Brain microvascular endothelial cell (primary cell): ENCODE measurements at places on chromosomes 7 and 10.

DNA sequence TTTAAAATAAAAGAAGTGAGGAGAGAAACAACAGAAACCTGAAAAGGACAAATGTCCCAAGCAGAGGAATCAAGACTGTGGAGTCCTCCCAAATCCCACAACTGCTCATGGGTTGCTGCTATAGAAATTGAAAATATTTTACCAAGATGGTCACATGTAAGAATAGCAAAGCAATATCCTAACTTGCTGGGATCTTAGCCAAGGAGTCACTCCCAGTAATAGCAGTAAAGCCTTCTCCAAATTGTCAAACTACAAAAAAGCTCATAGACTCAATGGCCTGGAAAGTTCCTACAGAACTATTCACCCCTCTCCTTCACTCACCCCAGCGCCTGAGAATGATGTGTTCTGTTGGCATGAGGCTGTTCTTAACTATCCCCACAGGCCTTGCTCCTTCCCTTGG lies 186.5 kb downstream of the ELMO1 start:
- no peak for DNase-seq

- DNase-seq: no peak
Observed at GRCh38 chr10:21281765-21282484, 243.6 kb downstream of the SKIDA1 start.

GRCh38 chr7:127886248-127886647 lies 145.0 kb downstream of the LRRC4 start:
- DNase-seq: no peak

DNA sequence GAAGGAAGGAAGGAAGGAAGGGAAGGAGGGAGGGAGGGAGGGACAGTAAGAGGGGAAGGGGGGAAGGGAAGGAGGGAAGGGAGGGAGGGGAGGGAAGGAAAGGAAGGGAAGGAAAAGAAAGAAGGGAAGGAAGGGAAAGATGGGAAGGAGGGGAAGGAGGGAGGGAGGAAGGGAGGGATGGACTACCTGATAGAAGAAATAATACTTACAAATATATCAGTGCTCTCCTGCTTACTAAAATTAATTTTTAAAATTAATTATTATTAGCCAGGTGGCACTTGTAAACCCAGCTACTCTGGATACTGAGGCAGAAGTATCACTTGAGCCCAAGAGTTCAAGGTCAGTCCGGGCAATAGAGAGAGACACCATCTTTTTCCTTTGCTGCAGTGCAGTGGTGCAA lies 18.5 kb downstream of the ZC3HC1 start:
- no peak for DNase-seq

GRCh38 chr7:1920266-1920681 lies 250.2 kb downstream of the ELFN1 start:
- DNase-seq: no peak

GRCh38 chr10:69558559-69558958 lies 14.7 kb downstream of the NEUROG3 start:
- no peak for DNase-seq

DNA sequence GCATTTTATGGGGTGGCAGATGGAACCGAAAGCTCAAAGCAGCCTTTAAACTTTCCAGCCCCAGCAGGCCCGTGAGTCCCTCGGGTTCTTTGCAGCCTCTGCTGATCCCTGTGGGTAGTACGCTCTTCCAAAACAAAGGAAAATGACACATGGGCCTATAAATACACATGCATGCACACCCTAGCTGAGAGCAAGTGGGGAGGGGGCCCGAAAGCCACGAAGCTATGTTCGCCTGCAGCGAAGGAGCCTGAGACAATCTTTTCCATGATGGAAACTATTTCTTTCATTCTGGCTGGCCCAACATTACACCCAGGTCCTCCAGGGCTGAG lies 32.2 kb downstream of the CALML5 start:
- no peak for DNase-seq

DNA sequence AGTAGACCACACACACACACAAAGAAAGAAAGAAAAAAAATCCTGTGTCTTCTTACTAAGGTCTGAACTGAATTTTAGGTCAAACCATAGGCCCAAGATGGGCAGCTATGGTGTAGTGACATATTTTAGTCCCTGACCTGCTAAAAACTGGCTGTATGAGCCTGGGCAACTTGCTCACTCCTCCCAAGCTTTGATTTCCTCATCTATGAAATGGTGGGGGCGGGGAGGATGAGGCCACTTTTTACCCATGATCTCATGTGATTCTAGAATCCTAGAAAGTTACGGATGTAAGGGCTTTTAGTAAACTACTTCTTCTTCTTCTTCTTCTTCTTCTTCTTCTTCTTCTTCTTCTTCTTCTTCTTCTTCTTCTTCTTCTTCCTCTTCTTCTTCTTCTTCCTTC lies 6.1 kb upstream of the CCL24 start:
- DNase-seq: no peak

DNA sequence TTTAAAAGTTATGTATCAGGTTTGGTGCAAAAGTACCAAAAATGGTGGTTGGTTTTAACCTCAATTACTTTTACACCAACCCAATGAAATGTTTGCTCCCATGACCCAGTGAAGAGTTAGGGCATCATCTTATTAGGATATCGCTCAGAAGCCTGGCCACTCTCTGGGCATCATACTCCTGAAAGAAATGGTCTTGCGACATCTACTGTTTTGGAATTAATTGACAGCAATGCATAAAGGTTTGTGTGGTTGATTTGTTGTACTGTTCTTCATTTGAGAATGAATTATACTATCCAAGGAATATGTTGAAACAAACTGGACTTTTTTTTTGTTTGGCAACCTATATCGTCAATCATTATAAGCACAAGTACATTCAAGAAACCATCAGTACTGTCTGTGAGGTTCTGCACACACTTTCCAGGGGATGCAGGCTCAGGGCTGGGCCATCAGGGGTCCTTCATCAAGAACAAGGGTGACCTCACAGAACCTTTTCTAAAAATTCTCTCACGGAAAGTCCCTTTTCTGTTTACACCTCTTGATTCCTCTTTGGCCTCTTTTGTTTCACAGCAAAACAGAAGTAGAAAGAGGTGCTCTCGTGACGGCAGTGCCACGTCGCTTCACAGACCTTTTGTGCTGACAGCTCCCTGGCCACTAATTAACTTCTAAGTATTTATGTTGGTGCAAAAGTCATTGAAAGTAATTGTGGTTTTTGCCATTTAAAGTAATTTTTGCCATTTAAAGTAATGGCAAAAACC lies 117.2 kb upstream of the KLF6 start:
- DNase-seq: no peak

DNA sequence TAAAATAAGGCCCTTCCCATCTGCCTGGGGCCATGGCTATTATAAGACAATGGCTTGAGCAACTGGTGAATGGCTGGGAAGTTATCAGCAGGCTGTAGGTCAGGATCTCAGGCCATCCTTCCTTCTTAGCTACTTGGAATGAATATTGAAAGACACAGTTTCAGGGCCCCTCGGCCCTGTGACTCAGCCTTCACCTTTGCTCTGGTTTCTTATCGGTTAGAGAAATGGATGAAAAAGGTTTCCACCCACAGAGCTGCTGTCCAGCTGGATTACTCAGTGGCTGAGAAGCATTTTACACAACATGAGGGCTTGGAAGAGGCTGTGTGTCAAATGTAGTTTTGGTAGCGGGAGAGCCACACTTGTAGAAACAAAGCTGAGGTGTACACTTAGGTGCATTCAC lies 9.4 kb downstream of the ACSL5 start:
- peak; percentile 45 for DNase-seq
